ENCODE measurements at places on chromosomes 7 and 10.

- DNase-seq: no peak
Observed at GRCh38 chr10:71743866-71744265, 24.3 kb upstream of the C10orf105 start.

- DNase-seq: no peak
Observed at GRCh38 chr10:1489801-1490200, 247.5 kb downstream of the ADARB2 start.

GRCh38 chr7:20241911-20242261 lies 24.7 kb upstream of the MACC1 start:
- DNase-seq: no peak

DNA sequence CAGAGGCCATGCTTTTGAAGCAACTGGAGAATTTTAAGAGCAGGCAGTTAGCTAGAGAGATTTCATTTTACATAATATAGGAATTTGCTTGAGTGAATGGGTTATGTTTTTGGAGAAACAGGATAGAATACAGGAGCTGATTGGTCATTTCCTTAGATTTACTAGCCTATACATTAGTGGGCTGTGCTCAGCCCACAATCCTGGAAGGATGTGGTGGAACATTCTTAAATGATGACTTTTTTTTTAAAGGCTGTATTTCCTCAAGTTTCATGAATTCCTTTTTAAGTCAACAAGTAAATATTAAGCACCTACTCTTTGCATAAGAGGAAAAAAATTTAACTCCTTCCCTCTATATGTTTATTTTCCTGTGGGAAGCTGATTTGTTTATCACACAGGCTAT lies 314.4 kb upstream of the BMPER start:
- no peak for DNase-seq

DNA sequence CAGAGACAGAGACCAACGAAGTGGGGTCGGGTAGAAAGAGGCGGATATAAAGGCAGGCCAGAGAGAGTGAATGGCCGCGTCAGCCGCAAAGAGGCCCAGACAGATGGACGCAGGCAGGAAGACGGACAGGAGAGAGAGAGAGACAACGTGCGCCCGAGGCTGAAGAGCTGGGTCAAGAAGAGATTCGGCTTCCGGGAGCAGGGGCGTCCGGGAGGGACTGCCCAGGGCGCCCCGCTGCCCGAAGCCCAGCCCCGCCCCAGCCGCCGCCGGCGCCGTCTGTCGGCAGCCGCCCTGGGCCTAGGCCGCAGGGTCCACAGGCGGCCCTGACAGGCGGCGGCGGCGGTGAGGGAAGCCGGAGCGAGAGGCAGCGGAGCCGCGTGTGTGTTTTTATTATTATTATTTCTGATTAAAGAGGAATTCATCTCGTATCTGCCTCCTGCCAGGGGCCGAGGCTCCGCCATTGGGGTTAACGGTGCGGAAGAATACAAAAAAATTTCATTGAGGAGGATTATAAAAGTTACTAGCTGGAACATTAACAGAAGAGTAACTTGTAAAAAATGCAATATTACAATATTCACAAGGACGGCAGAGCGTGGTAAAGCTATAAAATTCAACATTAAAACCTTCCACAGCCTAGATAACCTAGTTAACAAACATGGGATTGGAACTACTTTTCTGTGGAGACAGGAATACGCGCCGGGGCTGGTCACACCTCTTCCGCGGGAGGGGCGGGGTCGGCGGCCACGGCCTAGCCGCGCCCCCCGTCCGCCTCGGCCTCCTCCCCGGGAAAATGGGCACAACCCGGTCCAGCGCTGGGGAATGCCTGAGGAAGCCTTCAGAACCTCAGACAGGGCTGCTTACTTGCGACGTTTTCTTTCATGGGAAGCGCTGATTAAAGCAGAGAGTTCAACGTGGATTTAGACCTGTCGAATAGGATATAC lies 29.7 kb upstream of the PAX2 start:
- DNase-seq: no peak

DNA sequence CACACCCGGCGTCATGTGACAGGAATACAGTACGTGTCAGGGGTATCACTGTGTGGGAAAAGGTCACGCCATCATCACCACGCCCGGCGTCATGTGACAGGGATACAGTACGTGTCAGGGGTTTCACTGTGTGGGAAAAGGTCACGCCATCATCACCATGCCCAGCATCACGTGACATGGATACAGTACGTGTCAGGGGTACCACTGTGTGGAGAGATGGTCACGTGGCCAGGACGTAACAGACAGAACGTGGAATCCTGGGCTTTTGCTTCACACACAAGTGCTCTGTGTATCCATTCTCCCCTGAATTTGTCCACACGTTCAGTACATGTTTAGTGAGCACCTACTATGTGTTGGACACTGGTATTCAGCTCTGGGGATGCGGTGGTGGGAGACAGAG lies 34.5 kb upstream of the DIP2C start:
- no peak for DNase-seq

GRCh38 chr10:21527598-21528235 lies 2.2 kb upstream of the SKIDA1 start:
- no peak for DNase-seq

GRCh38 chr10:25105262-25105661 lies 69.5 kb upstream of the GPR158 start:
- no peak for DNase-seq

- no peak for DNase-seq
Observed at GRCh38 chr7:116614499-116615262, 57.3 kb upstream of the MET start.

DNA sequence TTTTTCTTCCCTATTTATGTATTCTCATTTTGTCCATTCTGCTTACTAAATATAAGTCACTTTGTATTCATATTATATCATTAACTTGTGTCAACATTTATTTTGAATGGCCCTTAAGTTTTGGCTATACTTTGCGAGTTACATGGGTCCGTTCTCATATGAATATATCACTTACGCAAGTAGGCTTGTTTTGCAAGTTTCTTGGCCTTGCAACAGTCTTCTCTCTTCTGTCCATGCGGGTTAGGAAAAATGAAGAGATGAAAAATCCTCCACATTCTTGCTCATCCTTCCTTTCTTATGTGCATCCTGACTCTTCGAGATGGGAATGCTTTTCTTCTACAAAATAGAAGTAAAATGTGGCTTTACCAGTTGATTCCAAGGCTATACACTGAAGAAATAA lies 82.8 kb downstream of the GPR158 start:
- DNase-seq: no peak

DNA sequence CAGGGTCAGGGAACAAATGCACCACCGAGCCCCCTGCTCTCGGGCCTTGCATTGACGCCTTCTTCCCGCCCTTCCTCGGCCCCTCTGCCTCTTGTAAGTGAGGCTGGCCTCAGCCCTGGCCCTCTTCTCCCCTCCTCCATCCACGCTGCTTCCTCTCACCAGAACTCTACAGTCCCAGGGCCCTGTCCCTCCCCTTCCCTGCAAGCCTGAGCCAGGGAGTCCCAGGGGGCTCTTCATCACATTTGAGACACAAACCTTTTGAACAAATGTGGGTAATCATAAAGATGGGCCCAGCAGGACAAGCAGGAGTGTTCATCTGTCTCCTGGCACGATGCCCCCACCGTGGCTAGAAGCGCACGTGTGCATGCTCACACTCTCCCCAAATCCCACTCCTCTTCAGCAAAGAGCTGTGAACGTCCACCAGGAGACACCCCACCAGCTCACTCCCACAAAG lies 57.7 kb downstream of the SLIT1 start:
- no peak for DNase-seq

DNA sequence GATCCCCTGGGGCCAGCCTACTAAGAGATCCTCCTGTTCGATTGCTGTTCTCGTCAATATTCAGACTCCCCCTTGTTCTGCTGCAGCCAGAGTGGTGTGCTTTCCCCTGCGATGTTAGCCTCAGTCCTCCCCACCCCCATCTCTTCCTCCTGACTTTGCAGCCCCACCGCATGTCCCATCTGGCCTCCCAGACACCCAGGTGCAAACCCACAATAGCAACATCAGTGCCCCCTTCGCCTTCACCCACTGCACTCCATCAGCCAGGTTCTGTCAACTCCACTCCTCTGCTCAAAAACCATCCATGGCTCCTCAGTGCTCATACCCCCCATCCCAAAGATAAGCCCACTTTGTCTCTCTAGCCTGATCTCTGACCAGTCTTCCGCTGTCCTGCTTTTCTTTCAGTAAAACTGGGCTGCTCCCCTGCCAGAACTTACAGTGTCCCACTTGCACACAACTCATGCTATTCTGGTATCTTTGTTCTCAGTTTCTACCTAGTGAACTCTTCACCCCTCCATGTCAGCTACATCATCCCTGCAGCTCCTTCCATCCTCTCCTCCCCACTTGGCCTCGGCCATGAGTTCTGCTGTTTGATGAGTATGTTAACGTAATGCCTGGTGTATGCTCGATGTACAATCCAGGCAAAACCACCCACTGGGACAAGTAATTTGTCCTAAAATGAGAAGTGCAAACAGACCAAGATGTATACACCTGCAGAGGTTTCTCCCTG lies 26.6 kb downstream of the COL13A1 start:
- DNase-seq: no peak

- DNase-seq: no peak
Observed at GRCh38 chr7:79593866-79594301, 140.4 kb upstream of the MAGI2 start.

DNA sequence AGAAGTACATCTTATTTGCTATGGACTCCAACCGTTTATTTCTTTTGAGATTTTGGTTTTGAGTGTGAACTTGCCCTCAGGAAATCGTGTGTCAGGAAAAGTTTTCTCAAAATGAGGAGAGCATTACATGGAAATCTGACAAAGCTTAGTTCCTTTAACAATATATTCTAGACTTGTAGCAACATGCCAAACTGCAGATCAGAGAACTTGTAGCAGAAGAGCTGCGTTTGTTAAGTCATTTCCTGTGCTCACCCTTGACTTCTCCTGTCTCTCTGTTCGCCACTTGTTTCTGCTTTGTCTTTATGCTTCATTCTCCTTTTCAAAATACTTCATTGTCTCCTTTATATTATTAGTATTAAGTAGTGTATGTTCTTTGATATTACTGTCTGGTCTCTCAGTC lies 116.6 kb upstream of the FOXP2 start:
- no peak for DNase-seq

DNA sequence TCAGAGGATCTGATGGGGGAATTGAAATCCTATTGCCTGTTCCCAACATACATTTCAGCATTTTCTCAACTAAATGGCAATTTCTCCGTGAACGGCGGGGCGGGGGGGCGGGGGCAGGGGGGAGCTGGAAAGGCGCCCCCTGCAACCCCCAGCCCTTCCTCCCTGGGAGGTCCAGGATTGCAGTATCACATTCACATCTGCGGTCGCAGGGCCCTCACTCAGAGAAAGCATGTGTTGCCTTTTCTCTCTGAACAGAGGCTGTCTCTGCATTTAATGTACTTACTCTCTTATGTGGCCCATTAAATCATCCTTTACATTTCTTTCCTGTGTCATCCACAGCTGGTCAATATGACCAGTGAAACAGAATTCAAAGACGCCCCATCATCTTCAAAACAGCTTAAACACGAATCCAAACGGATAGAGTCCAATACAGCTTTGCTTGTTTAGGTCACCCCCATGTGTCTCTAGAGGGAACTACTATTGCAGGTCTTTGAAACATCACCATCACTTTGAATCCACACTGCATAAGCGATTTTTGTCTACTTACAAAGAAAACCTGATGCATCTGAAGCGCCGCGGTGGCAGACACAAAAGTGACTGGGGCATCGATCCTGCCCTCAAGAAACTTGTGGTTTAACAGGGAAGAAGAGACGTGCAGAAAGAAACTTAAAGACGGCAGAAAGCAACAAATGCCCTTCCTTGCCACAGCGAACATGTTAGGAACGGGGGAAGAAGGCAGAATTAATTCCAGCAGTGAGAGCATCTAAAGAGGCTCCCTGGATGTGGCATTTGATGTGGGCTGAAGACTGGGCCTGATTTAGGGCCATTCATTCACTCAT lies 17.0 kb upstream of the ECHDC3 start:
- no peak for DNase-seq

- no peak for DNase-seq
Observed at GRCh38 chr7:79317728-79318127, 135.7 kb downstream of the MAGI2 start.

DNA sequence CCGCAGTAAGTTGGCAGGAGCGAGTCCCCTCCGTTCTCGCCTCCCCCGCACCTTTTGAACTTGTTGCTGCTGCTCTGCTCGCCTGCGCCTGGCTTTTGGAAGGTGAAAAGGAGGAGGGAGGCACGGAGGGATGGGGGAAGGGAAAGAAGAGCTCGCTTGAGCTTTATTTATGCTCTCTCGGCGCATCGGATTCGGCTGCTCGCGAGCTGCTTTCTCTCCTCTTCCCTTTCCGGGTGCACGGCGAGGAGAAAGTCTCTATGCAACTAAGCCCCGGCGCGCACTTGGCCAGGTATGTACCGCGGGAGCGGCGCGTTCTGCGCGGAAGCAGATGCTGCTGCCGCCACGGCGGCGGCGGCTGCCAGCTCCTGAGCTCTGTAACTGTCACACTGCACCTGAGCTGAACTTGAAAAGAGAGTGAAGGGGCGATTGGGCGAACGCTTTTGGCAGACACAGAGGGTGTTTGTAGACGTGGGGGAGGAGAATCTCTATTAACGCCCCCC lies 551 bp downstream of the KCND2 start:
- no peak for DNase-seq

DNA sequence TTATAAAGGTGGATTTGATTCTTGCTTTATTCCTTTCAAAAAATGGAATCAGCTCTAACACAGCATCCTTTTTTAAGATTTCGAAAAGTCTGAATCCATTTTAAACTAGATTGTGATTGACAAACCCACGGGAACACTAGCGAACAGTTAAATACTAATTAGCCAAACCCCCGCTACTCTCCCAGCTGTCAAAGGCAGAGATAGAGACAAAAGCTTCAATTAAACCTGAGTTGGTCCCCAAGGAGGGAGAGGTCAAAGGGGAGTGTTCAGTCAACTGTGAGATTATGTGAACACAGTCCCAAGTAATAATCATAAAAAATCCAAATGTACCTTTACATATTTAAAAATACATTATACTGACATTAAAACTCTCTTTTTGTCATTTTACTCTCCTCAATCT lies 65.7 kb upstream of the TBX20 start:
- DNase-seq: no peak

GRCh38 chr7:87148332-87148955 lies 3.8 kb upstream of the DMTF1 start:
- DNase-seq: no peak

GRCh38 chr10:58189269-58189668 lies 78.4 kb downstream of the IPMK start:
- DNase-seq: no peak

DNA sequence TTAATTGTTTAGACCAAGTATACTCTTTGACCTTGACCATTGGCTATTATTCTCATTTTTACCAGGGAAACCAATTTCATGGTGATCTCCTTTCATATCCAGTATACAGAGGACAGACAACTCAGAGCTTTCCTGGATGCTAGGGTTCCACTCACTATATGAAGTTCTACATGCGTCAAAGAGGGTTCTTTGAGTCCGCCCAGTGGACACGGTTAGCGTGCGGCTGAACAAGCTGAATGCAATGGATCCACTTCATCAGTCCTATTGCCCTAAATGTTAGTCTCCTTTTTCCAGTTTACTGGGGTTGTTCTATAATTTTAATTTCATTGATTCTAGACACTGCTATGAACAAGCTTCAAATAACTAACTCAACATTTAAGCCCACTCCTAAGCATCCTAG lies 162.4 kb upstream of the PCLO start:
- DNase-seq: no peak
